ENCODE measurements at places on chromosomes 11 and 22. TPM values are rescaled to one million over a fixed set of nuclear protein-coding genes. Genes with fewer than 3 reads are reported as not detected.
A peak's percentile ranks its signal among the peaks of the same experiment; 100 is the strongest.

Gene KCNJ5
- 0.11 TPM for total RNA-seq

GRCh38 chr11:11045156-11045930, 187.5 kb upstream of the ZBED5 start:
- no peak for DNase-seq

Gene CYP2D6
- total RNA-seq: 2.3 TPM

- DNase-seq: no peak
Measured at GRCh38 chr22:48581796-48582469, 1245.7 kb downstream of the BRD1 start.

Gene KIRREL3
- 0.09 TPM for total RNA-seq

GRCh38 chr11:60348116-60348515, 21.1 kb downstream of the MS4A6E start:
- no peak for DNase-seq

- no peak for DNase-seq
Measured at GRCh38 chr11:25993016-25993415, 338.9 kb upstream of the ANO3 start.

- DNase-seq: no peak
Measured at GRCh38 chr11:77381729-77382665, 80.5 kb upstream of the GDPD4 start.

Gene CD3G
- total RNA-seq: not detected

DNA sequence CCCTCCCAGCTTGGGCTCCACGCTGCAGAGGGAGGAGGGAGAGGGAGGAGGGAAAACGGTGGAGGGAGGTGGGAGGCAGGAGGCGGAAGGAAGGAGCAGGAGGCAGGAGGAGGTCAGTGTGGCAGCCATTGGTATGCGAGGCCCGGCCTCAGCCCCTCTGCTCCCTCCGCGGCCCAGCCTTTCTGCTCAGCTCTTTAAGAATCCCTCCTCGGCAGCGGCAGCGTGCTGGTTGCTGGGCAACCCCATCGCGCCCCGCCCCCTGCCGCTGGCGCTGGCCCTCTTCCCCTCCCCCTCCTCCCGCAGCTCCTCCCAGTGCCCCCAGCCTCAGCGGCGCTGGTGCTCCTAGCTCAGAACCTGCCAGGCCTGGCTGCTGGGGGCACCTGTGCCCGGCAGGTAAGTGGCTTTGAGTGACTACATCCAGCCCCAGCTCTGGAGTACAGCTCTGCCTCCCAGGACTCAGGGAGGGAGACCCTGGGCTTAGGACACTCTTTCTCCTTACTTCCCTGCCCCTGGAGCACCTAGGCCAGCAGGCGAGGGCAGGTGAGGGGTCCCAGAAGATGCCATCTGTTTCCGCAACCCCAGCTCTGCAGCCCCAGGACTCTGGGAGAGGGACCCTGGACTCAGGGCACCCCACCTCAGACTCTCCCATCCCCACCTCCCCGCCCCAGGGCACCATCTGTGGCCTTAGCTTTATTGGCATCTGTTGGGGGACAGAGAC, 7.2 kb upstream of the FLRT1 start:
- DNase-seq: peak; percentile 92

Gene OR2D2
- 0.26 TPM for total RNA-seq

DNA sequence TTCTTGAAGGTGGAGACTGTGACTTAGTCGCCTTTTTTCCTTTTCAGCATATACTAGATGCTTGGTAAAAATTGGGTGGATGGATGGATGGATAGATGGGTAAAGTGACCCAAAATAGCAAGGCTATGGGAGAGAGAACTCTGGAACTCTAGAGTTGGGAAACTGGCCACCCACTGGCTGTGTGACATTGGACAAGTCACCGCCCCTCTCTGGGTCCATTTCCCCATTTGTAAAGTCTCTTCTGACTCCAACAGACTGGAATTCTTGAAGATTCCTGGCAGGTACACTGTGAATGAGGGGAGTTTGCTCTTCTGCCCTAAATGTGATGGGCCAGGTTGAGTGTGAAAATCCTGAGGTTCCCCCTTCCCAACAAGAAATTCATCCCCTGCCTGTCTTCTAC, 8.0 kb downstream of the TKFC start:
- no peak for DNase-seq

DNA sequence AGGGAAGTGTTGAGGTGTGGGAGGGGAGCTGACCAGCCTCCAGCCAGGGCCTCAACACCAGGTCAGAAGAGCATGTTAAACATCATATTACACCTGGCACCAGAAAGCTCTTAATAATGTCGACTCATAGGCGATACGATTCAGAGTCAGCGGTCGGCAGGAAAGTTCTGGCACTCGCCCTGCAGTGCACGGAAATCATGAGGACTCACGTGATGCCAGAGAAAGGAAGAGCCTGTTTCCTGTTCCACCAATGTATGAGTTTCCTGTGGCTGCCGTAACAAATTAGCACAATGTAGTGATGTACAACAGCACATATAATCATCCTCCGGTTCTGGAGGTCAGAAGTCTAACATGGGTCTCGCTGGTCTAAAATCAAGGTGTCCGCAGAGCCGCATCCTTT, 198.8 kb downstream of the BARX2 start:
- no peak for DNase-seq

GRCh38 chr11:10807493-10808234, 1.1 kb downstream of the EIF4G2 start:
- DNase-seq: no peak
